ENCODE measurements at places on chromosomes 7 and 10.

- DNase-seq, result peak; percentile 30
Observed at GRCh38 chr7:108413782-108414492, 42.3 kb downstream of the NRCAM start.

GRCh38 chr7:67619175-67619574, 622.5 kb downstream of the TYW1 start:
- peak; percentile 53 for DNase-seq

DNA sequence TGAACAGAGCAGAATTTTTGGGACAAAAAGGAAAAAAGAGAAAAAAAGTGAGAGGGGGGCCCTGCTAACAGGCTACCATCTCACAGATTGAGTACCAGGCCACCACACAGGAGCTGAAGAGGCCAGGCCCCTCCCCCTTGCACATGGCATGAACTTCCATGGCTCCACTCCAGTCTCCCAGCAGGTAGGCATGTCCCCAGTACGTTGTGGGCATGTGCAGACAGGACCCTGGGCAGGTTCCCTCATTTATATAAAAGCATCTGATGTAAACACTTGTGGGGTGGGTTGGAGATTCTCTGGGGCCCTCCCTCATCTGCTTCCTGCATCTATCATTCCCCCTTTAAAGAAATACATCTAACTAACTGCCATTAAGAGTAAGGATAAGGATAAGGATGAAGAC, 45.0 kb upstream of the AKR1C1 start:
- DNase-seq, result no peak

DNA sequence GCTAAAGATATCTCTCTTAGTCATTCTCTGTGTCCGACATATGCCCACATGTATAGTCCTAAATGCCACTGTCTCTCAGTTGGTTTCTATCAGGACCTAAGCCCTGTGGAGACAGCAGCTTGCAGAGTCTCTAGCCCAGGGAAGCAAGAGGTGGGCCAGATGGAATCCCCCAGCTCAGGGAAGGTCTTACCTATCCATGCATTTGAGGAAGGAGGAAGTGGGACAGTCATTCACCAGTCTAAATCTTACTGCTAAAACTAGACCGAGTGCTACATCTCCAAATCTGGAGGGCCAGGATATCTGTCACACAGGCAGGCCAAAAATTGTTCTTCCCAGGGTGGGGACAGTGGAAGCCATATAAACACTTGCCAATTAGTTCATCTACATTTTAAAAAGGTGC, 26.4 kb upstream of the HERPUD2 start:
- DNase-seq, result no peak

GRCh38 chr7:16542401-16542800, 15.8 kb downstream of the LRRC72 start:
- DNase-seq, result no peak

GRCh38 chr10:49612513-49613164, 1.2 kb upstream of the CHAT start:
- peak; percentile 84 for DNase-seq

GRCh38 chr10:3342771-3343170, 170.2 kb upstream of the PITRM1 start:
- no peak for DNase-seq

DNA sequence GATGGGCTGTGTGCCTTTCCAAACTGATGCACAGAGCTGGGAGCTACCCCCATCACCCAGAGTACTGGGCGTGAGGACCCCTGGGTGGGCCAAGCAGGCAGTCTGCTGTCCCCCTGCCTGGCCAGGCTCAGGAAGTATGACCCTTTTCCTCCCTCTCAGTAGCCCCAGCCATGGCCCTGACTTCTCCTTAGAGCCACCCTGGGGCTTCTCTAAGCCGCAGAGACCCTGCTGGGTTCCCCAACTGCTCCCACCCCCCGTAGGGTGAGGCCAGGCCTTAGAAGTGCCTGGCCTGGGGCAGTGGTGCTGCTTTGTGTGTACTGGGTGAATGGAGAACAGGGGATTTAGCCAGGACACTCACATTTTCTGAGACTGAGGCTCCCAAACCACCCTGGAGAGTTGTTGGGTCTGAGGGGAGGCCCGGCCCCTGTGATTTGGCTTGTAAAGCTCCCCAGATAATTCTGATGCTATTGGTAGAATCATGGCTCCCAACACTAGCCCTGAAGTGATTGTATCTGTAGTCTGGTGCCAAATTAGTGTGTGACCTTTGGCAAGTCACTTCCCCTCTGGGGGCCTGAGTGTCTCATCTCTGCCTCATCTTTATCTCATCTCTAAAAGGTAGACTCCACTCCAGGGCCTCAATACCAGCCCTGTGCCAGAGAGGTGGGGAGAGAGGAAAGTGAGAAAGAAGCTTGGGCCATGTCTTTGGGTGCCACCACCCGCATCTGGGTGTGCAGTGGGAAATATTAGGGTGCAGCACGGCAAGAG, 99.7 kb upstream of the PPIF start:
- DNase-seq, result no peak

DNA sequence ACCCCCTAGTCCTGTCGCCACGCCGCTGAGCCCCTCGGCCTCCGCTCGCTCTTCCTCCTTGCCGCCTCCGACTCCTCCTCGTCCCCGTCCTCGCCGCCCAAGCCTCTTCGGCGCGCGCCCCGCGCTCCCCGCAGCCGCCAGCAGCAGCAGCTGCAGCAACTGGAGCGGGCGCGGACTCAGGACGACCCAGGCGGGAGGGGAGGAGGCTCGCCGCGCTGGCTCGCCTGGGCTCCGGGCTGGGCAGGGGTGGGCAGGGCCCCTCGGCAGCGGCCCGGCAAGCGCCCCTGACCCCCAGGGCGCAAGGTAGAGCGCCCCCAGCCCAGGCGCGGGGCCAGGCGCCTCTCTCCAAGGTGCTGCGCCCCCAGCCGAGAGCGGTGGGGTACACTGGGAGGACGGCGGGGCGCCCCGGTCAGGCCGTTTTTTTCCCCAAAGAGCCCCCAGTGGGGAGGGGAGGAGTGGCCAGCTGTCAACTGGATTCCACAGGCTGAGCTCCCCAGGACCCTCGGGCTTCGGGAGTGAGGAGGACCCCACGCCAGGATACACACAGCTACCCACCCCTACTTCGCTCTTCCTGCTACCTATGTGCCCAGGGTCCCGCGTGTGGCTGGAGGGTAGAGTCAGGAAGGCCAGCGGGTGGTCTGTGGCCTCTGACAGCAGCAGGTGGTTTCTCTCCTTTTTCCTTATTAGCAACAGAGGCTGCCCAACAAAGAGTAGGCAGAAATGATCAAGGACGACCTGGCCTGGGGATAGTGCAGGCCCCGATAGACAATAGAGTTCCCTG, 903 bp upstream of the KCNMA1 start:
- DNase-seq, result peak; percentile 67
